ENCODE measurements at places on chromosomes 2 and 18.

DNA sequence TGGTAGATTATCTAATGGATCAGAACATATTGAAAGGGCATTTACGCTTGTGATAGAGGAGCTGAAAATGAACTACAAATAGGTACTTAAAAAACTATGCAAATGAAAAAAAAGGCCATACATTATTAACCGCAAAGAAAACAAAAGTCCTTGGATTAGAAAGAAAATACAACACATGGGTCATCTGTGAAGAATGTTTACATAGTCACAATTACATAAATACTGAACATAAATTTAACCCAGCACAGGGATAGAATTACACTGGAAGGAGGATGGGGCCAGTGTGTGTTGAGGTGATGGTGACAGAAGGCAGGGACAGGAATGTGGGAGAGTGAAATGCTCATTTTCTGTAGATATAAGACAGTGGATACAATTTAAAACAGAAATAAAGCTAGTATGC, 6.6 kb downstream of the NTSR2 start:
- no peak for DNase-seq

- no peak for DNase-seq
These were observed 862.2 kb upstream of the LRATD1 start for GRCh38 chr2:13770279-13770678.

GRCh38 chr2:64018701-64019082, 536 bp downstream of the VPS54 start:
- no peak for DNase-seq

GRCh38 chr2:176063958-176064357, 19.8 kb downstream of the EVX2 start:
- no peak for DNase-seq

DNA sequence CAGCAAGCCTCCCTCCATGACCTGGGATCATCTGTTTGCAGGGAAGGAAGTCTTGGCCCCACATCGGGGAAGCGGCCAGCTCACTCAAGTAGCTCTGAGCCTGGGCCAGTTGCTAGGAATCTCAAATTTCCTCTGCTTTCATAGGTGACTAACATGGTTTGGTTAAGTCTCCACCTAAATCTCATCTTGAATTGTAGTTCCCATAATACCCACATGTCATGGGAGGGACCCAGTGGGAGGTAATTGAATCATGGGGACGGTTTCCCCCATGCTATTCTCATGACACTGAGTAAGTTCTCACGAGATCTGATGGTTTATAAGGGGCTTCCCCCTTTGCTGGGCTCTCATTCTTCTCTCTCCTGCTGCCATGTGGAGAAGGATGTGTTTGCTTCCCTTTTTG, 75.2 kb downstream of the LBH start:
- no peak for DNase-seq

GRCh38 chr2:198311020-198311419, 506.6 kb downstream of the PLCL1 start:
- no peak for DNase-seq

DNA sequence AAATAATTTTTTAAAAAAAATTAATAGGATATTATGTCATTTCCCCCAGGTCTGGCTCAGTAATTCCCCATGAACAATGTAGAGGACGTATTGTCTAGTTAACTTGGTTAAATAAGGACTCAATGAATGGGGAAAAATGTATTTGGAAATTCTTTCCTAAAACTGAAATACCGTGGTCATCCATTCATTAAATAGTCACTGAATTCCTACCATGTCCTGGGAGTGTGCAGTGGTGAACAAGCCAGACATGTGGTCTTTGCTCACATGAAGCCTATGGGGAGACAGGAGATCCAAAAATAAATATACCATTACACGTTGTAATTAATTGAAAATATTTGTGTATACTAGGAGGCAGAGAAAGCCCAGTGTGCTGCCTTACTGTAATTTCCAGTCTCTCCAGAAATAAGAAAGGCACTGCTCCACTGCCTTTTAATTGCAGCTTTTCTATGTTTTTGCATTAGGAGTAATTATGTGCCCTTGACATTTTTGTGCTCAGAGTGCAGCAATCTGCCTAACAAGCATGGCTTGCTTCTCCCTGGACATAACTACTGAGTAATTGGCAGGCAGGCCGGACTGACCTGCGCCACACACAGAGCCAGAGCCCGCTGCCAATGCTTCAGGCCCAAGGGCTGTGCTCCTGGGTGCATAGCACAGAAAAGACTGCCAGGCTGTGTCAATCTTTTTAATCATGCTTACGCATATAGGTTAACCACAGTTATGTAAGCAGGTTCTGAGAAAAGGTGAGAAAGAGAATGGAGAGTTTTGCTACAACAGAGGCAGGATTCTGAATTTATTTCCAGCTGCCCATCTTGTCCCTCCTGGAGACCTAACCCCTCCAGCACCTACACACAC, 22.2 kb upstream of the TTC39C start:
- DNase-seq = no peak

DNA sequence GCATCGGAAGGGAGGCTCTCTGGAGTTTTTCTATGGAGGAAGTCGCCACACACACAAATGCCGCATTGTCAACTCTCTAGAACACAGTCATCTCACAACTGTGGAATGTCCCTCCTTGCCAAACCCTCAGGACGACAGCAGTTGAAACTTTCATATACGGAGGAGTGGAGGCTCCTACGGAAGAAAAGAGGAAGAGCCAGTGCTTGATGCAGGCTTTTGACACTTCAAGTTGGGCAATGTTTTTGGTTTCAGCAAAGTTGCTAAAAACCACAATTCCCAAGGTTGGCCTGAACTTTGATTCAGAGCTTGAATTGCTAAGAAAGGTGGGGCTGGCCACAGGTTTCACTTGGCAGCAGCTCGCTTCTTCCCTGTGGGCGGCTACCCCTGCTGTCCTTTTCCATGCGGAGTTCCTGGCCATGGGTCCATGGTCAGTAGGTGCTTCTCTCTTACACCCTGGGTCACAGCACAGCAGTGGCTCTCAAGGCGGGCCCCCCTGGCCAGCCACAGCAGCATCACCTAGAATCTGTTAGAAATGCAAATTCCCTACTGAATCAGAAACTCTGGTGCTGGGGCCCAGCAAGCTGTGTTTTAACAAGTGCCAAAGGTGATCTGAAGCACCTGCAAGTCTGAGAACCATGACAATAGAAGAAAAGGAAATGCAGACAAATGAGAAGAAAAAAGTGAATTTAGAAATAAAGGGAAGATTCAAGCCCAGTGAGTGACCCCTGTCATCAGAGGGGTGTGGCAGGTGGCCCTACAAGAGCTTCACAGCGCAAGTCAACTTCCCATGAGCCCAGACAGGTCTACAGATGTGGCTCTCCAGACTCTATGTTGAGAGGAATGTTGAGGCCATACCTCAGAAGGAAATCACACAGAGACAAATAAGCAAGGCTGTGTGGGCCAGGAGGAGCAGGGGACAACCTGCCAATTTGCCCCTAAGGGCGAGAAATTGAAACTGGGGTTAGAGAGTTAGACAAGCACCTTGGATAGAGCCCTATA, 856.4 kb downstream of the RNF144A start:
- no peak for DNase-seq

- DNase-seq = no peak
These were observed 17.2 kb downstream of the GKN2 start for GRCh38 chr2:68935471-68935870.

DNA sequence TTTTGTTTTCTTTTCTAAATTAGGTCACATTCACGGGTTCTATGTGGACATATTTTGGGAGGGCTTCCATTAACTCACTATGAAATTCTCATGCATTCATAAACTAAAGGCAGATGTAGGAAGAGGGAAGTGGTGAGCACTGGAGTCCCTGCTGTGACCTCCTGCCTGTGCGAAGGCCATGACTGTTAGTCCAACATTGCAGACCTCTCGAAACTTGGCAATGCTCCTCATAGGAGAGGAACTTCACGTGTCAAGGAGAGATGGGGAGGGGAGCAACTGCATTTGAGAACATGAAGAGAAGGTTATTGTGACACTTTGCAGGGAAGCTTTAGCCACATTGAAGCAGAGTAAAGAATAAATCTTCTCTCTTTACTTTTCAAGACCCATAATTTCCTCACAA, 126.4 kb upstream of the HNMT start:
- DNase-seq = no peak

GRCh38 chr2:97737421-97738178, 24.2 kb downstream of the ZAP70 start:
- no peak for DNase-seq

GRCh38 chr18:59899298-59900221, at the start of gene PMAIP1:
PMAIP1 (plus strand) TSS chr18:59899996; CDS start chr18:59900178, 182 bp downstream.
- peak; percentile 87 for DNase-seq

- DNase-seq = no peak
These were observed 458.1 kb downstream of the BCL11A start for GRCh38 chr2:60095202-60095815.

- DNase-seq = no peak
These were observed 37.4 kb upstream of the TXNDC2 start for GRCh38 chr18:9848170-9848879.

DNA sequence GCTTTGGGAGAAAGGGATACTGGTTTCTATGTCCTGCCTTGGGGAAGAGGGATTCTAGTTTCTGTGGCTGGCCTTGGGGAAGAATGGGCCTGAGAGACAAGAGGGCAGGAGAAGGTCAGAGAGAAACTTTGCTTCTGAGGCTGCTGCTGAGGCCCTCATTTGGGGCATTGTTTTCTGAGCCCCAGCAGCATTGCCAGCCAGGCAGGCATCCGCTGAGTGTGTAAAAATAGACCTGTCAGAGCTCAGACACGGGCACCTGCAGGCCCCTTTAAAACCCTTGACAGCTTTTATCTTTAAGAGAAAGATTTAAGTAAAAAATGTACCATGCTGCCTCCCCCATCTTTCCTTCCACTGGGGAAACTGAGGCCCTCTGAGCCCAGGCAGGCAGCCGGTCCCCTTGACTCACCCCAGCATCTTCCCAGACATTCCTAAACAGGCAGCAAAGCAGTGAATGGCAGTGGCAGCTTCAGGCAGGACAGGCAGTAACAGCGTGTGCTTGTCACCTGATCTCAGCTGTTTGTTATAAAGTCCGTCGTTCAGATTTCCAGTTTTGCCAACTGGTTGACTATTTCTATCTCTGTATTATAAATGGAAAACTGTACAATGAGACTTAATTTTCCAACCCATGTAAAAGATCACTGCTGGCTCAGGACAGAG, 27.6 kb downstream of the MLPH start:
- DNase-seq = no peak

DNA sequence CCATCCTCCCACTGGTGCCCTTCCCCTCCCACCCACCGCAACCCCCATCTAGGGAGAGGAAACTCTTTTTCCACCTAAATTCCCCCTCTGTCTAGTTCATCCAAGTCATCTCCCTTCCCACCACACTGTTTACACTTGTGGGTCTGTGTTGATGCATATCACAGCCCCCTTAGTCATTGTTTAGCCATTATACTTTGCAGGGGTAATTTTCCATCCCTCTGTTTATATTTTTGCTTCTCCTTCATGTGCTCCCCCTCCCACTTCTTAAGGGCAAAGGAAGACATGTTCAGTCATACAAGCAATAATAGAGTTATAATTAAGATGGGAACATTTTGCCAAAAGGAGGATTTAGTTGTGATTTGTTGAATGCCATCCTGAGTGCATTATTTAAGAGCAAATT, 187.8 kb upstream of the TNP1 start:
- DNase-seq = no peak
